Caco-2 (cell line): ENCODE measurements at places on chromosomes 12 and 14. TPM values are rescaled to one million over a fixed set of nuclear protein-coding genes. Genes with fewer than 3 reads are reported as not detected.

Gene LIN7A
- total RNA-seq: 16.2 and 16.4 TPM in 2 replicates

Gene AICDA
- not detected in 2 replicates for total RNA-seq

Gene PPP1R36
- total RNA-seq: 2.3 and 2.9 TPM in 2 replicates

Gene VDR
- total RNA-seq: 13.6 and 15.4 TPM in 2 replicates

Gene CLEC4A
- total RNA-seq: 0.32 and 0.70 TPM in 2 replicates

Gene CELA1
- total RNA-seq: not detected in 2 replicates

Gene SERPINA10
- 5.6 and 7.3 TPM in 2 replicates for total RNA-seq

Gene ASIC1
- 15.6 and 17.8 TPM in 2 replicates for total RNA-seq

Gene OVCH1
- not detected in 2 replicates for total RNA-seq

Gene FAM186B
- 1.4 and 2.2 TPM in 2 replicates for total RNA-seq

Gene SRGAP1
- 21.7 and 22.1 TPM in 2 replicates for total RNA-seq

Gene KLRG1
- total RNA-seq: 1.2 and 3.0 TPM in 2 replicates

Gene GZMB
- total RNA-seq: not detected in 2 replicates

Gene TEX52
- 0.34 TPM in 1 of 2 replicates, not detected in the other for total RNA-seq

Gene PRIMA1
- total RNA-seq: 1.0 and 1.1 TPM in 2 replicates

Gene NYNRIN
- total RNA-seq: 5.9 and 6.1 TPM in 2 replicates

Gene NKX2-1
- 0.66 and 1.5 TPM in 2 replicates for total RNA-seq

Gene AJUBA
- total RNA-seq: 184 and 211 TPM in 2 replicates

Gene OR11G2
- total RNA-seq: not detected in 2 replicates

Gene PROX2
- not detected in 2 replicates for total RNA-seq

Gene CMTM5
- not detected in 2 replicates for total RNA-seq

Gene NAA25
- 41.0 and 42.3 TPM in 2 replicates for total RNA-seq

Gene TBX5
- not detected in 2 replicates for total RNA-seq

Gene PDE3A
- total RNA-seq: 0.36 and 0.44 TPM in 2 replicates

Gene ANO6
- total RNA-seq: 116 and 126 TPM in 2 replicates

Gene VCPKMT
- total RNA-seq: 9.7 TPM in 2 replicates

Gene STAB2
- 0.25 TPM in 1 of 2 replicates, not detected in the other for total RNA-seq

Gene DCN
- total RNA-seq: 0.95 TPM in 1 of 2 replicates, not detected in the other

Gene RFLNA
- total RNA-seq: 15.4 and 21.1 TPM in 2 replicates

Gene SLC6A13
- 1.0 and 1.3 TPM in 2 replicates for total RNA-seq

Gene KLHDC2
- 76.5 and 89.4 TPM in 2 replicates for total RNA-seq

Gene ART4
- total RNA-seq: 0.19 and 0.57 TPM in 2 replicates

Gene ZNF385A
- 8.4 and 9.4 TPM in 2 replicates for total RNA-seq

Gene ADAMTS20
- total RNA-seq: 0.07 TPM in 1 of 2 replicates, not detected in the other

Gene CACNA2D4
- total RNA-seq: 2.0 and 2.2 TPM in 2 replicates

Gene OASL
- total RNA-seq: 0.11 and 0.35 TPM in 2 replicates

Gene GPX2
- total RNA-seq: 39.3 and 48.1 TPM in 2 replicates

Gene RILPL2
- total RNA-seq: 3.1 and 3.2 TPM in 2 replicates

Gene COCH
- 32.2 and 33.4 TPM in 2 replicates for total RNA-seq

Gene CLEC1B
- total RNA-seq: not detected in 2 replicates

Gene PTPN6
- 43.9 and 54.8 TPM in 2 replicates for total RNA-seq

Gene MMP14
- total RNA-seq: 57.2 and 62.9 TPM in 2 replicates

Gene JAG2
- 34.5 and 43.0 TPM in 2 replicates for total RNA-seq

Gene KRT81
- 0.28 and 0.45 TPM in 2 replicates for total RNA-seq

Gene CLEC6A
- not detected in 2 replicates for total RNA-seq

Gene CLEC2A
- not detected in 2 replicates for total RNA-seq

Gene ST8SIA1
- total RNA-seq: not detected in 2 replicates

Gene PXN
- total RNA-seq: 150 and 162 TPM in 2 replicates

Gene TTC5
- 20.6 and 27.2 TPM in 2 replicates for total RNA-seq

Gene PZP
- not detected in 2 replicates for total RNA-seq

Gene SLC7A7
- 380 and 443 TPM in 2 replicates for total RNA-seq

Gene KIF5A
- 0.05 TPM in 1 of 2 replicates, not detected in the other for total RNA-seq

Gene ESYT1
- total RNA-seq: 70.4 and 79.0 TPM in 2 replicates

Gene SLCO1B3
- 0.20 and 0.81 TPM in 2 replicates for total RNA-seq

Gene IL26
- total RNA-seq: not detected in 2 replicates
